ENCODE measurements at places on chromosomes 7 and 10.

- DNase-seq = peak; percentile 48
These were observed 11.9 kb downstream of the RGR start for GRCh38 chr10:84256510-84257342.

DNA sequence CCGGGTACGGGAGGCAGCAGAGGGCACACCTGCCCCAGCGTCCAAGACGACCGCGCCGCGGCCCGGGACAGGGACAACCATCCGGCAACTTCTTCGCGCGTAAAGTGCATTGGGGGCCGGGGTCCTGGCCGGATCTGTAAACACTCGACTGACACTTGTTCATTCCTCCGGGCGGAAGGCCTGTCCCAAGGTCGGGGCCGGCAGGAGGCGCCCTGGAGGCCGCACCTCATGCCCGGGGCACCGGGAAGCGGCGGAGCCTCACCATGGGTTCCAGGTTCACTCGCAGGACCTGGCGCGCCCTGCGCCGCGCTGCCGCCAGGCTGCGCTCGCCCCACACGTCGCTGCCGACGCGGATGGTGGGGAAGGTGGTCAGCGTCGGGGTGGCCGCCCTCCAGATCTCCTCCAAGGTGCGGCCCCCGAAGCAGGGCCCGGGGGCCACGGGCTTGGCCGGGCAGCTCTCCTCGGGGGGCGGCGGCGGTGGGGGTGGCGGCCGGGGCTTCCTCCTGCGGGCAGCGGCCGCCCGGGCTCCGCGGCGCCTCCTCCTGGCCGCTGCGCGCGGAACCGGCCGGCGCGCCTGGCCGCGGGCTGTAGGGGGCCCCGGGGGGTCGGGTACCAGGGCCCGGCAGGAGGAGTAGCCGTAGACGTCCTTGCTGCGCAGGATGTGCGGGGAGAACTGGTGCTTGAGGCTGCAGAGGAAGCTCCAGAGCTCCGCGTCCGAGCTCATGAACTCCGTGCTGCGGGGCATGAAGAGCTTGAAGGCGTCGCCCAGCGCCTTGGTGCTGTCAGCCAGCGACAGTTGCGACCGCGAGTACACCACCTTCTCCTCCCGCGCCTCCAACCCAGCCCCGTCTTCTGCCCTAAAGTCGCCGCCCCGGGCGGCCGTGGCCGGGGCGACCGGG is 746 bp downstream of the CCDC71L start:
- DNase-seq = peak; percentile 68

- DNase-seq = no peak
These were observed 3.9 kb downstream of the UFSP1 start for GRCh38 chr7:100885440-100886141.

GRCh38 chr10:27391325-27391724 is 112.8 kb upstream of the RAB18 start:
- no peak for DNase-seq

- no peak for DNase-seq
These were observed 256.8 kb upstream of the FZD8 start for GRCh38 chr10:35898716-35899440.

DNA sequence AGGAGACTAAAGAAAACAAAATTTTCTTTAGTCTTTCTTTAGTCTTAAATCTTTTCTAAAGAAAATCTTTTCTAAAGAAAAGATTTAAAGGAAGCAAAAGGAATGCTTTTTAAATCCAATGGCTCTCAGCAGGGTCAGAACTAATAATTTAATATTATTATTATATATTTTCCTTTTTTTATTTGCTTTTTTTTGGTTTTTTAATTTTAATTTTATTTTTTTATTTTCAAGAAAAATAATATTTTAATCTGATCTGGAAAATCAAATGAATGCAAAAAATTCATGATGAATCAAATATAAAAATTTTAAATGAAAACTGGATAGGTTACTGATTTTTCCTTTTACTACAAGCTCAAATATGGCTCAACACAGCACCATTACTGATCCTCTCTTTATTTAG is 70.7 kb upstream of the HECW1 start:
- no peak for DNase-seq

GRCh38 chr10:60149003-60149402 is 240.7 kb downstream of the ANK3 start:
- DNase-seq = no peak

DNA sequence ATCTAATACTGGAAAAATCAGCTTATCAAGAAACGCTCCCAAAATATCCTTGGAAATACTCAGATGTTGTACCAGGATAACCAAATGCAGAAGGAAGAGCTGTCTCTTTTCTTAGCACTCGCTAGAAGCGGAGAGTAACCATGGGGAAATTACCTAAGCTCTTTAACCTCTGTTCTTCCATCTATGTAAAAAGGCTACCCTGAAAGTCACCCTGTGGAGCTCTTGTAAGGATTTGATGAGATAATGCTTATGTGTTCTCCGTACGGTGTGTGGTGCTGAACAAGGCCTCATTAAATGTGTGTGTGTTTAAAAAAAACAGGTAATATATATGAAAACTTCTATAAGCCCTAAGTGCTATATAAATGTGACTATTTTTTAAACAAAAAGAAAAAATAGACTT is 38.2 kb upstream of the MYO3A start:
- no peak for DNase-seq

DNA sequence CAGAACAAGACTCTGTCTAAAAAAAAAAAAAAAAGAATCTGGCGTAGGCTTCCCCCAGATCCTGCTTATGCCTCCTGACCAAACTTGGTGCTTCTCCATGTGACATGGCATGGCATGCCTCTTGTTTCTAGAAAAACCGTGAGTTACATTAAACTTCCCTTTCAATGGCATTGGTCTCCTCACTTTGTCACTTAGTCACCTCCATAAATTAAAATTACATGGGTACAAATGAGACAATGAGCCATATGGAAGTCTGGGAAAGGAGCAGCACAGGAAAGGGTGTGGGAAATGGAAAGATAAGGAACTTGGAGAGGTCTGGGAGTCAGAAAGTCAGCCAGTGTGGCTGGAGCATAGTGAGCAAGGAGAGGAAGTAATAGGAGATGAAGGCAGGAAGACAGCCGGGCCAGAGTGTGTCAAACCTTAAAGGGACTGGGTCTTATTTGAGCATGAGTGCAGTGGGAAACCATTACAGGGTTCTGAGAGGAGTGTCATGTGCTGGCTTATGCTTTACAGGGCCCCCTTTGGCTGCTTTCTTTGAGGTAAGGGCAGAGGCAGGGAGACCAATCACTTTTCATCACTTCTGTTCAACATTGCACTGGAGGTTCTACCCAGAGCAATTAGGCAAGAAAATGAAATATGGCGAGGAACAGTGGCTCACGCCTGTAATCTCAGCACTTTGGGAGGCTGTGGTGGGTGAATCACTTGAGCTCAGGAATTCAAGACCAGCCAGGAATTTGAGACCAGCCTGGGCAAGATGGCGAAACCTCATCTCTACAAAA is 21.3 kb upstream of the ZMIZ2 start:
- peak; percentile 83 for DNase-seq

DNA sequence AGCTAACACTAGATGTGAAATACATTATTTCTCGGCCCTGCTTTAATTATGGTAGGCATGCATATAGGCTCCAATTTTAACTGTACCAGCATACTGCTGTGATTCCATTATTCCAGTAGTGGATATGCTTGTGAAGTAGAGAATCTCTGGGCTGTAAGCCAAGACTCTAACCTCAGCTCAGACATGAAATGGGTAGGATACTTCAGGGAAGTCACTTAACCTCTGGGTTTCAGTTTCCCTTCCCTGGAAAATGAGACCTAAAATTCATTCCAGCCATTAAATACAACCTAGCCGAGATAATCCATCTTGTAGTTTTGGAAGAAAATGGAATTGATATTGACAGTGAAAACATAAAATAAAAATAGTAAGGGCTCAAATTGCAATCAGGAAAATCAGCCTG is 59.6 kb upstream of the TRIL start:
- no peak for DNase-seq

DNA sequence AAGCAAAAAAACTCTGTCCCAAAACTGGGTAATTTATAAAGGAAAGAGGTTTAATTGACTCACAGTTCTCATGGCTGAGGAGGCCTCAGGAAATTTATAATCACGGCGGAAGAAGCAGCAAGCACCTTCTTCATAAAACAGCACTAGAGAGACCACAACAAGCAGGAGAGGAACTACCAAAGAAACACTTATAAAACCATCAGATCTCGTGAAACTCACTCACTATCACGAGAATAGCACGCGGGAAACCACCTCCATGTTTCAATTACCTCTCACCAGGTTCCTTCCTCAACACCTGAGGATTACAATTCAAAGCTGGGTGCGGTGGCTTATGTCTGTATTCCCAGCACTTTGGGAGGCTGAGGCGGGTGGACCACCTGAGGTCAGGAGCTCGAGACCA is 48.5 kb downstream of the PDIA4 start:
- no peak for DNase-seq

DNA sequence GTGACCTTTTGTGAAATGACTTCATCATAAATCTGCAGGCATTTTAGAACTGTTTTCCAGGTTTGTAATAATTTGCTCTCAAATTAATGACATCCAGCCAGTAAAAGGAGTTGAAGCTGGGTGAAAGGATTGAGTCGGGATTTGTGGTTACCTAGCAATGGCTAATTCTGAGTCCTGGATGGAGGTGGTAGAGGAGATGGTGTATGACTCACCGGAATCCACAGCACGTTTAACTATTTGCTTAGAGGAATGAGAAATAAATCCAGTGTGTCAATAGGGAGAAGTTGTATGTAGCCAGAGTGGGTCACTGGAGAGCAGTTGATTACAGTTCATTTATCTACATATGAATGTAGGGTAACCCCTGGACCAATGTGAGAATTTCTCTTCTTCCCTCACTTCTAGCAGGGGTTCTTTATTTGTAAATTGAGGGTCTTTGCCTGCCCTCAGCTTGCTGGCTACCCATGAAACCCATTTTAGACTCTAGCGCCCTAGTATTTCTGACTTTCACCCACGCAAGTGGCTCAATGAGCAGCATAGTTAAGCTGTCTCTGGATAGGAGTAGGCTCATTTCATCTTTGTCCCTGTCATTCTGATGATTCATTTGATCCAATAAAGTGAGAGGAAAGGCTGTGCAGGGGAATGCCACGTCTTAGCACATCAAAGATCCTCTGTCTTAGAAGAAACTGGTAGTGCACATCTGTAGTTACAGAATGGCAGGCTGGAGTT is 547.8 kb downstream of the SORCS3 start:
- DNase-seq = no peak

GRCh38 chr10:95504246-95504691 is 56.9 kb downstream of the SORBS1 start:
- no peak for DNase-seq

- peak; percentile 86 for DNase-seq
These were observed 185.4 kb downstream of the CYP26A1 start for GRCh38 chr10:93259126-93259525.

DNA sequence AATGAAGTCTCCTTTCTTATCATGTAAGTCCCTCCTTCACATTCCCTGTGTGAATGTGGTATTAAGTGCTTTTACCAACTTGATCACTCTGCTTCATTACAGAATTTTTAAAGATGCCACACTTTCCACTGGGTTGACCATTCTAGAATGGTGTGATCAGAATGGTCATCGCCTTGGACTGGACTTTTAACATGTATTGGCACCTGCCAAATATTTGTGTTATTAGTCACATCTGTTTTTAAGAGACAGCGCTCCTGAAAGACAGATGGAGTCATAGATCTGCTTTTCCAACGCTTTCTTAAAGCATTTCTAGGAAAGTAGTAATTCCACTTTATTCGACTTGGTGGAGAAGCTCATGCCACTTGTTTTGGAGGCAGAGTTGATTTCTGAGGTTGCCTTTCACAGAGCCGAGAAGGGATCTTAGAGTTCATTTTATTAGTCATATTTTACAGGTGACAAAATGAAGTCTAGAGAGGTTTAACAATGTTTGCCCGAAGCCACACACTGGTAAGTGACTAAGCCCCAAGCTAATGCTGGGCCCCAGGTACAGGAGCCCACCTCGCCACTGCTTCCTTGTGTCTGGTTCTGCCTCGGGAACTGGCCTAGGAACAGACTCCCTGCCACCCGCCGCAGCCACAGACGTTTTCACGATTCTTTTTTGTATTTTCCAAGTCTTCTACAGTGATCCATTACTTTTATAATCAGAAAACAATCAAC is 10.4 kb upstream of the BAMBI start:
- no peak for DNase-seq

DNA sequence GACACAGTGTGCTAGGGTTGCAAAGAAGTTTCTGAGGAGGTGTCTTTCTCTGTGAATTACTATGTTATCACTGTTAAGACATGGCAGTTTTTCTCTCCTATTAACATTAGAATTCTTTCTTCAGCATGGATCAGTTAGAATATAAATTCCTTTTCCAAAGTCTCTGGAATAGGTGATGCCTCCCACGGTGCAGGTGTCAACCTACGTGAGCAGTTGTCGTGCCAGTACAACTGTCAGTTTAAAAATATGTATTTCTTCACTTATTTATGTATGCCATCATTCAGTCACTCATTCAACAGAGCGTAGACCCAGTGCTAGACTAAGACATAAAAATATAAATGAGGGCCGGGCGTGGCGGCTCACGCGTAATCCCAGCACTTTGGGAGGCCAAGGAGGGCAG is 83.5 kb downstream of the TACC2 start:
- no peak for DNase-seq

Measured in trophoblast cell (in vitro differentiated cells and primary cell).